ENCODE measurements at places on chromosomes 4 and X. TPM values are rescaled to one million over a fixed set of nuclear protein-coding genes. Genes with fewer than 3 reads are reported as not detected.
A peak's percentile ranks its signal among the peaks of the same experiment; 100 is the strongest.

TRAM1L1 gene
- 3.8 TPM for total RNA-seq

C4orf51 gene
- total RNA-seq = not detected

CLDN22 gene
- not detected for total RNA-seq

GLRA2 gene
- total RNA-seq = not detected

PTTG2 gene
- total RNA-seq = not detected

DNA sequence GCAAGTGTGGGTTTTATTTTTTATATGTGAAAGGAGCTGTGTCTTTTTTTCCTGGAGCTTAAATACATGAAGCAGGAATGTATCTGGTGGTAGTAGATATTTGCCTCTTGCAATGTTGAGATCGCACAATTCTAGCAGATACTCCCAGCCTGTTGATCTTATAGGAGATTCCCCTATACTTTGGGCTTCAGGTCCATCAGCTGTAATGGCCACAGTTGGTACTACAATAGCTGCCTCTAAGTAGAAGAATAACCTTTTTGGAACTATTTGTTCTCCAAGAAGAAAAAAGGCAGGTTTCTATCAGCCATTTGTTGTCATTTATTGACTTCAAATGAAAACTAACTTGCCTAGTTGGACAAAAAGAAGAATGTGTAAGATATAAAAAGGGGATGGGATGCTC lies 37.7 kb downstream of the LIMCH1 start:
- no peak for DNase-seq

- DNase-seq = no peak
Observed at GRCh38 chr4:23058165-23058776, 365.5 kb downstream of the GBA3 start.

DNA sequence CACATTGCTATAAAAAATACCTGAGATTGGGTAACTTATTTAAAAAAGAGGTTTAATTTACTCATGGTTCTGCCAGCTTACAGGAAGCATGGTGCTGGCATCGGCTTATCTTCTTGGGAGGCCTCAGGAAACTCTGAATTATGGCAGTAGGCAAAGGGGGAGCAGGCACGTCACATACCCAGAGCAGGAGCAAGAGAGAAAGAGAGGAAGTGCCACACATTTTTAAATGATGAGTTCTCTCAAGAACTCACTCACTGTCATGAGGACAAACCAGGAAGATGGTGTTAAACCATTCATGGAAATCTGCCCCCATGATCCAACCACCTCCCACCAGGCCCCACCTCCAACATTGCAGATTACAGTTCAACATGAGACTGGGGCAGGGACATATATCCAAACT lies 10.0 kb upstream of the AFF1 start:
- peak; percentile 66 for DNase-seq

- no peak for DNase-seq
Observed at GRCh38 chrX:107701493-107702121, 73.3 kb downstream of the PRPS1 start.

DNA sequence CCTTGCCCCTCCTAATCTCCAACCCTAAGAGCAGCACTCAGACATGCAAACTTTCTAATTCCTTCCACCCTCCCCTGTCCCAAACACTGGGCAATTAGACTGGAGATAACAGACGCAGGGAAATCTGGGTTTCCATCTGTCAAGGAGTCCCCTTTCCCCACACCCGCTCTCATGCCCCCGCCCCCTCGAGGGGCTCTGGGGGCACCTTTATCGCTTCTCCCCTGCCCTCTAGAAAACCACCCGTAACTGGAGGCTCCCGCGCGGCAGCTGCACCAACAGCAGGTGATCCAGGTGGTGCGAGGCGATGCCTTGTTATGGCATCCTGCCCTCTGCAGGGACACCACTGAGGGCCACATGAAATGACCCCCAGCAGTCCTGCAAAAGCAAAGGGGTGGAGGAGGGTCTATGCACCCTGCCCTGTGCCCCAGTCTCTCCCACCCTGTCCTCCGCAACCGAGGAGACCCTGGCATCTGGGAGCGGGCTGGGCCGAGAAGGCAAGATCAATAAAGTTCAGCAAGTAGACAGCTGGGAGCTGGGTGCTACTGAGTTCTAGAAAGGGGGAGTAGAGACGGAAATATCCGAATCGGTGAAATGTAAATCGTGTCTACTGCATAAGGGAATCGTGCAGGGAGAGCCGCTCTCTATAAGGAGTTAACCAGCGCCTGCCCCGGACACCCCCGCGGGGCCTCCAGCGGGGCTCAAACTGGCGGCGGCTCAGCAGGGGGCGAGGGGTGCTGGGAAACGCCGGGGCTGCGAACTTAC lies 1.6 kb downstream of the KCTD8 start:
- no peak for DNase-seq

DNA sequence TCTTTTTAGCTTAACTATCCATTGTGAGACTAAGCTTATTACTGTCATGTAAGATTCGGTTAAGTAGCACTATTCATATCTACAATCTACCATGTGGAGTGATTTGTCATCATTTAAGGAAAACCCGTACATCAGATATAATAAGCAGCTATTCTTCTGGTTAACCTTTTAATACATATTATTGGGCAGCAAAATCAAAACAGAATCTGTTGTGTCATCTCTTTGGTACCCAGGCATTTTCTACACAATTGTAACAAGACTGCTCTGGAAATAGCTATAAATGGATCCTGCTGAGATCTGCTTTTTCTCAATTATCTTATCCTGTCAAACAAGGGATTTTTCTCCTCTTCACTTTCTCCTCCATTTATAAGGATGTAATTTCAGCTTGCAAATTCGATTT lies 521.5 kb upstream of the MAGEB2 start:
- no peak for DNase-seq

GRCh38 chrX:149571770-149572169 lies 15.5 kb downstream of the MAGEA9B start:
- no peak for DNase-seq
